C1 segment of cervical spinal cord (tissue), 14 donors: ENCODE measurements at places on chromosomes 1 and 21.

DNA sequence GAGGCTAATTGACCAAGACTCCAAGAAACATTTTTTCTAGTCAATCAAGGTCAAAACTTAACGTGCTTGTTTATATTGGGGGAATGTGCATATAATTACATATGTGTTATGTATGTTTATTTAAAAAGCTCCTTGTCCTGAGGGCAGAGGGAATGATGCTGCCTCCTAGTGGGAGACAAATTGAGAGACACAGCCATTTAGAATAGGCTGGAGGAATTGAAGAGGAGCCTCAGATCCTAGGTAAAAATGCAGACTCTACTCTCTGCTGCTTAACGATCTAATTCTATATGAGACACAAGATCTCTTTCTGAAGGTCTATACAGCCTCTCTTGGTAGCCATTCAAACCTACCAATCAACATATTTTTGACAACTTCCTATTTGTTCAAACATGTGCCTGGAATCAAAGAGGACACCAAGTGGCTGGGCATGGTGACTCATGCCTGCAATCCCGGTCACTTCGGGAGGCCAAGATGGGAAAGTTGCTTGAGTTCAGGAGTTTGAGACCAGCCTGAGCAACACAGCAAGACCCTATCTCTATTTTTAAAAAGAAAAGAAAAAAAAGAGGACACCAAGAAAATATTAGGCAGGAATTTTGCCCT, 136.6 kb upstream of the ZNF648 start:
- no peak for DNase-seq

- no peak for DNase-seq
These were observed 22.8 kb upstream of the PDE9A start for GRCh38 chr21:42630626-42631025.

GRCh38 chr21:36499578-36500471, 19.9 kb upstream of the CLDN14 start:
- DNase-seq: no peak

- no peak for DNase-seq
These were observed 40.2 kb downstream of the MX1 start for GRCh38 chr21:41466024-41466820.

- DNase-seq: no peak
These were observed 556 bp downstream of the MECR start for GRCh38 chr1:29230204-29230552.

GRCh38 chr1:9181990-9182783, 52.4 kb upstream of the H6PD start:
- DNase-seq: no peak

DNA sequence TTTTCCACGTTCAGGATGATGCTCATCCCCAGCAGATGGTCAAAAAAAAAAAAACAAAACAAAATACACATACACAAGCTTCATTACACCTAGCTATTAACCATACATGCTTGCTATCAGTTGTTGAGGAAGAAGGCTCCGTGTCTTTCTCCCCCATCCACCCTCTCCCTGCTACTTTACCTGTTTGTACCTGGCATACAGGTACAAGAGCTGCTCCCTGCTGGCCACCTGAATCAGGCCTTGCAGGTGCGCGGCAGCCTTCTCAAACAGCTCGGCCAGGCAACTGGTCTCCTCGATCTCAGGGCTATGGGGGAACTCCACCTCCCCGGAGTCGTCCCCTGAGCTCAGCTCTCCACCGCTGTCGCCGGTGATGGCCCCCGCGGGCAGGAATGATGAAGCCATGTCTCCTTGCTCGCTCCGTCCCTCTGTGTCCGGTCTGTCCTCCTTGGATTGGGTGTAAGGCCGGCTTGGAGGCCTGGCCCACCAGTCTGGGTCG, 464 bp downstream of the ACBD6 start:
- DNase-seq: no peak

DNA sequence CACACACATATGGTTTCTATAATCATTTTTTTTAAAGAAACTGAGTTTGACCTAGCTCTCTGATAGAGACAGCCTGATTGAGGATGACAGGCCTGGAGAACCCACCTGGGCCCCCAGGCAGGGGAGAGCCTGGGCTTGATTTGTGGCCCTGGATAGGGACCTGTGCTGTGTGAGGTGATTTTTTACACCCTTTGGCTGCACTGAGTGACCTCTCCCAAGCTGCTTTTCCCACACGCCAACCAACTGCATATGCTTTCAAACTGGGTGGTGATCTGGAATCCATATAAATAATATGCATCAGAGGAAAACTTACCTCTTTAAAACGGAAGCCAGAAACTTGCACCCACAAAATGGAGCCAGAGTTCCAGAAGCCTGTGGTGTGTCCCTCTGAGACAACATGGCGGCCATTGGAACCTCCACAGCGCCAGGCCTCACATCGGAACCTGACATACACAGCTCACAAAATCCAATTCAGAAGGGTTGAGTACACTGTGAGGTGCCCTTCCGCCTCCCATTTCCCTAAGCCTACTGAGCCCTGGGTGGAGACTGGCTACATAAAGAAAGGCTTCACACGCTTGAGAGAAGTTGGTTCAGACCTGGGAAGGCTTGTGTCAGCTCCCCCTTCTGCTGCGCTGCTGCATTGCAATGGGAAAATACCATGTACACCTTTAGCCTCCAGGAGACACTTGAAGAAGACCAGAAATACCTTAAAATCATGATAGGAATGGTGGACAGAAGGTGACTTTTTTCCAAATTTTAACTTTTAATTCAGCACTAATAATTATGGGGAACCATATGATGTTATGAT, 160.7 kb downstream of the HHIPL2 start:
- DNase-seq: no peak

DNA sequence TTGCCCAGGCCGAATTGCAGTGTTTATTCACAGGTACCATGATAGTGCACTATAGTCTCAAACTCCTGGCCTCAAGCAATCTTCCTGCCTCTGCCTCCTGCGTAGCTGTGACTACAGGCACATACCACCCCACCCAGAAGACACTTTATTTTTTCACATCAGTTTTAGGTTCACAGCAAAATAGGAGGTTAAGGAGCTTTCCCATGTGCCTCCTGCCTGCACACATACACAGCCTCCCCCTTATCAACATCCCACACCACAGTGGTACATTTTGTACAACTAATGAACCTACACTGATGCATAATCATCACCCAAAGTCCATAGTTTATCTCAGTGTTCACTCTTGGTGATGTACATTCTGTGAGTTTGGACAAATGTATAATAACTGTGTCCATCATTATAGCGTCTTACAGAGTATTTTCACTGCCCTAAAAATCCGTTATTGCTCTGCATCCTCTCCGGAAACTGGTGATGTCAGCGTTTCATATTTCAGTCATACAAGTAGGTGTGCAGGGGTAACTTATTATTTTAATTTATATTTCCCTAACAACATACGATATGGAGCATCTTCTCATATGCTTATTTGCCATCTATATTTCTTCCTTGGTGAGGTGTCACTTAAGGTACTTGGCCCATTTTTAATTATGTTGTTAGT, 23.2 kb downstream of the OR13G1 start:
- DNase-seq: no peak

DNA sequence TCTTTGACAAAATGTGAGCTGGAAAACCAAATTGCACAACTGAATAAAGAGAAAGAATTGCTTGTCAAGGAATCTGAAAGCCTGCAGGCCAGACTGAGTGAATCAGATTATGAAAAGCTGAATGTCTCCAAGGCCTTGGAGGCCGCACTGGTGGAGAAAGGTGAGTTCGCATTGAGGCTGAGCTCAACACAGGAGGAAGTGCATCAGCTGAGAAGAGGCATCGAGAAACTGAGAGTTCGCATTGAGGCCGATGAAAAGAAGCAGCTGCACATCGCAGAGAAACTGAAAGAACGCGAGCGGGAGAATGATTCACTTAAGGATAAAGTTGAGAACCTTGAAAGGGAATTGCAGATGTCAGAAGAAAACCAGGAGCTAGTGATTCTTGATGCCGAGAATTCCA, 42.7 kb downstream of the CENPF start:
- no peak for DNase-seq

- DNase-seq: no peak
These were observed 5.6 kb downstream of the RORC start for GRCh38 chr1:151825751-151826660.
